HL-60 (cell line): ENCODE measurements at places on chromosomes 3 and 15.

DNA sequence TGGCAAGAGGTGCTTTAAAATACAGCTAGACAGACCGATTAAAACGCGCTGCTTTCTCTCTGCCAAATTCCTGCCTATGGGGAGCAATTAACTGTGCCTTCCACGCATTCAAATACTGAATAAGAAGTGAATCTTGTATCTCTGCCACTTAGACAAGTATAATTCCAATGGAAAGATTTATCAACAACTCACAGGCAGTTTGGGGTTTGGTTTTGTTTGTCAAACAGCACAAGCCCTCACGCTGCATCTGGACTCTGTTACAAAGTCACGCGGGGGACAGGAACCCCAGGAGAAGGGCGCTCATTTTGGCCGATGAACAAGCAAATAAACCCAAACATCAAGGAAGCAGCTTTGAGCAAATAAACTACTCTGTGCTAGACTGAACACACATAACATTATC is 61.8 kb upstream of the TMCO5A start:
- DNase-seq = no peak

- DNase-seq = no peak
These were observed 159.4 kb downstream of the TMEM108 start for GRCh38 chr3:133197619-133198018.

DNA sequence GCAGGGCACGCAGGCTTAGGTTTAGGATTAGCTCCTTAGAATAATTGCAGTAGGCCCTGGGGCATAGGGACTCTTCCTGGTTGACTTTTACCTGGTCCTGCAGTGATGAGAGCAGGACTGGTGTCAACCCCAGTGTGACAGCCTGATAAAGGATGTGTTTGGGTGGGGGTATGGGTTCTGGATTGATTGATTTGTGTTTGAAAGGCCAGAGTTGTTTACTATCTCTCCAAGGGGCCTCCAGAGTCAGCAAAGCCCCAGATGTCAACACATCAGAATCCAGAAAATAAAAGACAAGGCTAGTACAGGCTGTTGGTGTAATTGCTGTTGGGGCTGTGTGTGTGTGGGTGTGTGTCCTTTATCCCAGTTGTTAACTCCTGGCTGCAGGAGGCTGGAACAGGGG is 122.3 kb downstream of the CHRNA7 start:
- DNase-seq = no peak

- no peak for DNase-seq
These were observed 266.1 kb downstream of the CGGBP1 start for GRCh38 chr3:87792534-87793336.

- DNase-seq = no peak
These were observed 301.7 kb downstream of the TIGIT start for GRCh38 chr3:114595522-114596028.

DNA sequence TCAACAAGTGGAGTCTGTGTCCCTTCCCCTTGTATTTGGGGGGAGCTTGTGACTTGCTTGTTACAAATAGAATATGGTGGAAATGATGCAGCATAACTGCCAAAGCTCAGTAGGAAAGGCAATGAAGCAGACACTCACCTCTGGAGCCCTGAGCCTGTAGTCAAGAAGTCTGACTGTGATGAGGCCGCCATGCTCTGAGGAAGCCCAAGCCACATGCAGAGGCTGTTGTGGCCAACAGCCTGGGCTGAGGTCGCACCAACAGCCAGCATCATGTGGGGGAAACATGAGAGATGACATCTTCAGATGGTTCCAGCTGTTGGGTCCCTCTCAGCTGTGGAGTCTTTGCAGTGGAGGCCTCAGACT is 161.4 kb downstream of the CHSY1 start:
- DNase-seq = no peak

DNA sequence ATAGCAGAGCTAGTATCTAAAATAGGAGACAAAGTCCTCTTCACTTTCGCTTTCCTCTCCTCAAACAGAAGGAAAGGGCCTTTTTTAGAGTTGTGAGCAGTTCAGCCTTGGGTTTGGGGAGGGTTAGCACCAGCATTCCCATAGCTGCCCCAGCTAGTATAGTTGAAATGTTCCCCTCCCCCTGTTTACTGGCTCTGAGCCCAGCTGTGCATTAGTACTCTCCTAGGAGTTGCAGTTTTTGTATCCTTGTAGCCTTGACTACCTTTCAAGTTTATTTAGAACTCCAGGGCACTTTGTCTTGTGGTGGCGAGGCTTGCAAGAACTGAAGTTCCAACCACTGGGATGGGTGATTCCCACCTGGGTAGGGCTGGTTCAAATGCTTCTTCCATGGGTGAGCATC is 245.1 kb upstream of the NAALADL2 start:
- no peak for DNase-seq

DNA sequence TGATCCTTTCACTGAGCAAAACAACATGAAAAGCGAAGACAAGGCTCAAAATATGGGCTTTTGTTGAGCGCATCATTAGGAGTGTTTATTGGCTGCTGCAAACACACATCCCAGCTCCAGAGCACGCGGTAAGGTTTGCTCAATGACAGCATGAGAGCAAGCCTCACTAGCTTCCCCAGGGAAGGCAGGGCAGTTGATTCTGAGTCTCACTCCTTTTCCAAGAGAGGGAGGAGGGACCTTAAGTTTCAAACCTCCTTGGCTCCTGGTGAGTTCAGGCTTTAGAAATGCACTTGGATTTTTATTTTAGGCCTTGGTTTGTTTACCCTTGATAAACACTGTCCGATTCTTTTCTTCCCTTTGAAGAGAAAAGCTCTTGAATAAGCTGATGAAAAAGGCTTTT is 69.1 kb upstream of the CACNA2D3 start:
- DNase-seq = no peak

DNA sequence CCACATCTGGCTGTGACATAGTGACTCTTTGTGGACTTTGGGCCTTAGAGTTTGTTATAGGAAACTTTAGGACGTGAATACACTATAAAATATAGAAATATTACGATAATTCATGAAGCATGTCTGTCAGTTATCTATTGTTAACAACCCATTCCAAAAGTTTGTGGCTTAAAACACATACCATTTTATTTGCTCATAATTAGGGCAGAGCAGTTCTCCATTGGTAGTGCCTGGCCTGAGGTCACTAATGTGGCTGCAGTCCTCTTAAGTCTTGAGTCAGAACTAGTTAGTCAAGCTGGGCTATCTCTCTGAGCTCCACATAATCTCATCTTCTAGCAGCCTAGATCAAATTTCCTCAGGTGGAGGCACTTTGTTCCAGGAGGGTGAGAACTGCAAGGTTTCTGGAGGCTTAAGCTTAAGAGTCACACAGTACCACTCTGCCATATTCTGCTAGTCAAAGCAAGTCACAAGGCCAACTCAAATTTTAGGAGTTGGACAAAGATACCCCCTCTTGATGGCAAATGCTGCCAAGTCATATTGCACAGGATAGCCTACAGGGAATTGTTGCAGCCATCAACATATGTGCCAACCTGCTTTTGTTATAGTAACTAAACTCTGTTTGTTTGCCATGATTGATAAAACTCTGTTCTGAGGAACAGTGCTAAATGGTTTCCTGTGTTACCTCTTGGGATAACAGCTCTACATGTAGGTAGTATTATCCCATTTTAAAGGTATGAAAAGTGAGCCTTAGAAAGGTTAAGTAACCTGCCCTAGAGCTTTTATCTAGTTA is 8.7 kb downstream of the ATXN7 start:
- DNase-seq = no peak

DNA sequence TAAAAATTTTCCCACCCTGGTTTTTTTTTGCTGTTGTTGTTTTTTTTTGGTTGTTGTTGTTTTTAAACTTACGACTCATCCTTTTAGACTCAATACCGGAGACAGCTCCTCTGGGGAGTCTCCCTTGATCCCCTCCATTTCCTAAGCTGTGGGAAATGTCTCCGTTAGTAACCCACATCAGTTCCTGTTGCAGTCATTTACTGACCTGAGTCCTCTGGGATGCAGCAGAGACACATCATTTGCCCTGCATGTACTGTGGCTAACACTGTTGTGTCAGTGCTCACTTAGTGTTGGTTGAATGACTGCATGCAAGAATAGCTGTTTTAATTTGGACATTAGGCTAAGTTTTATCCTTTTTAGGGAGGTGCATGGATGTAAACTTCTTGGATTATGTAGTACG is 83.8 kb downstream of the MBNL1 start:
- DNase-seq = no peak

DNA sequence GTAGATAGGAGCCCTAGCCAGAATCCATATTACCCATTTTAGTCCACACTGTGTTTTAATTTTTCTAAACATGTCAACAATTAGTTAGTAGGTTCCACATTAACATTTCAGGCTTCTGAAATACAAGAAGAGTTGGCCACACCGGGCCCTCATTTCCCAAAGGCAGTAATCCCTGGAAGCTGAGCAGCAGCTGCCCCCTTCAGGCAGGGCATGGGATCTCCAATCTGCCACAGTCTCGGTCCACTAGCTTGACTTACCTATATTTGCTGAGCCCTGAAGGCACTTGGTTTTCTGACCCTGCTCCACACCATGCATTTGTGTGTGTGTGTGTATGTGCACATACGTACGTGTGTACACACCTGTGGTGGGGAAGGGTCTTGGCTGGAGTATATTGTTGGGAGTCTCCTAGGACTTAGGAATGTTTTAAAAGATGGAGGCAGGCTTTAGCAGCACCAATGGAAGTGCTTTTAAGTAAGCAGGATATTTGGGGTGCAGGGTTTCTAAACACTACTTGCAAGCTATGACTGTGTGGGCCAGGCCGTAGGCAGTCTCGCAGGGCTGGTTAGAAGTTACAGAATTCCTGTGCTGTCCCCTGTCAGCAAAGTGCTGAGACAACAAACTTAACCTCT is 71.2 kb upstream of the SOX14 start:
- DNase-seq = peak; percentile 32

GRCh38 chr15:53359038-53359437 is 400.4 kb downstream of the WDR72 start:
- DNase-seq = no peak

DNA sequence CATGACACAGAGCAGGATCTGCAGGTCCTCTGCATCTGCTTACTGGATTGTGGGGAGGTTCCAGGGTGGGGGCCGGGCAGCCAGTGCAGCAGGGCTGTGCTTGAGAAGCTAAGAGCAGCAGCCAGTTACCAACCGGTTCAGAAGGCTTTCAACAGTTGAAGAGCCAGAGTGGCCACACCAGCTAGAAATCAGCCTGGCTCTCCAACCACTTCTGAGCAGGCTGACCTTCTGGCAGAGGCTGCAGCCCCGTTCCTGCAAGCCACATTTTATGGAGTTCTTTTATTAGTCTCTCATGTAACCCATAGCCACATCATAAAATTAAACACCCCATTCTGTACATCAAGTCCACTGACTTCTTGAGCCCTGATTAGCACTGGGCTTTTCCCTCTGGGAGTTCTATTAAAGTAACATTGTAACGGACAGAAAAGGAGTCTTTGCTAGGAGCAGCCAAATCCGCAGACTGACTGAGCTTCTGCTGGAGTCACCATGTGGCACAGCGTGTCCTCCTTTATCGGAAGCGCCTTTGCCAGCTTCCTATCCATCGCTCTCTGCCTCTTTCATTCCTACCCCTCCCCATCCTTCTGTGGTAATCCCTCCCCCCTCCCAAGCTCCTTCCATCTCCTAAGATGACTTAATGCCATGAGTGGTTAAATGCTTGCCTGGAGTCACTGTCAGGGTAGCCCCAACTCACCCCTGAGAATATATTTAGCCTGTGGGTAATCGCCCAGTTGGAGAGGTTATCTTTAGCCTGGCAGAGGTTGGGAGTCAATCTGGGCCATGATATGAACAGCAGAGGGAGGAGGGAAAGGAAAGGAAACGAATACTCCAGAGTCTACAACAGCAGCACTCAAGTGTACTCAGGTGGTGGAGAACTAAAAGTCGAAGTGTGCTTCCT is 138.5 kb upstream of the HES1 start:
- no peak for DNase-seq

DNA sequence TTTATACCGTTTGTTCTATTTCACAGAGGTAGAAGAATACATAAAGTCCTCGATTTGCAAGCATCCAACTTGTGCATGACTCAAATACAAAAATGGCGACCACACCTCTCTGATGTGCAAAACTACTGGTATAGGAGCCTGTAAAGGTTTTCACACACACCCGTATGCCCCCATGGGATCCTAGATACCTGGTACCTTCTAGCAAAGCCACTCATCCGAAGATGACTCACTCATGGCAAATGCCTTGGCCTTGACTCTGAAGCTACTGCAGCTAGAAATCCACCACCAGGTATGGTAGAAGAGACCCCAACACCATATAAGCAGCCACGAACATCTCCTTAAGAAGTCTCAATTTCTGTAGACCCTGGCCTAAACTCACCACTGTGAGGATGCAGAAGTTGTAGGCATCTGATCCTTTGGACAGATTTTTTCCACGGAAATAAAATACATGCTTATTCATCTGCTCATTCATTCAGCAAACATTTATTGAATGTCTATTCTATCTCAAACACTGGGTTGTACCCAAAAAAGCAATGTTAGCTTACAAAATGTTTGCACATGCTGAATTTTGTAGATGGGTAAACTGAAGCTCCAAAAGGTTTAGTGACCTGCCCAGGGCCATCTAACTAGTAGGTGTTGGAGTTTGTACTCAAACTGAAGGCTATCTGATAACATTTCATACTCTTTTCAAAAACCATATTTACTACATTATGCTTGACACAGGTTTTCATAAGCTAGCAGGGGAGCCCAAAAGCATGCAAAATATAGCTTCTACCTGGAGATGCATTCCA is 158.8 kb downstream of the RORA start:
- no peak for DNase-seq

- peak; percentile 98 for DNase-seq
These were observed 110.0 kb downstream of the AQP9 start for GRCh38 chr15:58247855-58248842.

DNA sequence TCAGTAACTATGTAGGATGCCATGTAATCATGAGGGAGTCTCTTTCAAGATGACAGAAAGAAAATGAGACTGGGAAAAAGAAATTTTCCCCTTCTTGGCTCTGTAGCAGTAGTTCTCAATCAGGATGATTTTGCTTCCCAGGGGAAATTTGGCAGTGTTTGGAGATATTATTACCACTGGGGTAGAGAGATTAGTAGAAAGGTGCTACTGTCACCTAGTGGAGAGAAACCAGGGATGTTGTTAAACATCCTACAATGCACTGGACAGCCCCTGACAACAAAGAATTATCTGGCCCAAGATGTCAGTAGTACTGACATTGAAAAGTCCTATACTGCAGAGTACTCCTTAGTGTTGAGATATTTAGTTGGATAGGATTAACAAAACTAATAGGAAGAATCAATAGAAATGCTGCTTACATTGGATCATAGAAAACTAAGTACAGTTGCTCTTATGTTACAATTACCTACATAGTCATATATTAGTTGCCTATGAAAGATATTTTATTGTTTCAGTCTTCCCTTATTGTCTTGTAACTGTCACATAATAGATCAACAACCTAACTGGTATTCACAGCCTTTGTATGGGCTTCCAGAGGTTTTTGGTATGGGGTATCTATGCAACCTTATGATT is 433.3 kb downstream of the RAP2B start:
- DNase-seq = peak; percentile 2

DNA sequence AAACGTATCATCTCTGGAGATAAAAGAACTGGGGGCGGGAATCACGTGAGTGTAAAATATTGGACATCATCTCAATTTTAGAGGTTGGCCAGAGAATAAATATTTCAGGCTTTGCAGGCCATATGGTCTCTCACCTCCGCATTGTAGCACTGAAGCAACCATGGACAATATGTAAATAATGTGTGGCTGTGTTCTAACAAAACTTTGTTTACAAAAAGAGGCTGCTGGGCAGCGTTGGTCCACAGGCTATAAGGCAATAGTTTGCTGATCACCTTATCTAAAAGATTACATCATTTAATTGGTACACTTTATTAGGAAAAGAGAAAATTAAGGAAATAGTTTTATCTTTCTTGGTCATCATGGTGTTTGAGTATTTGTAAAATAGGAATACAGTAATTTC is 22.5 kb upstream of the SHC4 start:
- DNase-seq = no peak

GRCh38 chr3:66692042-66692765 is 191.4 kb upstream of the LRIG1 start:
- no peak for DNase-seq
